ENCODE measurements at places on chromosomes 4 and X.

GRCh38 chr4:183834252-183834651 lies 70.9 kb upstream of the STOX2 start:
- DNase-seq, result no peak

DNA sequence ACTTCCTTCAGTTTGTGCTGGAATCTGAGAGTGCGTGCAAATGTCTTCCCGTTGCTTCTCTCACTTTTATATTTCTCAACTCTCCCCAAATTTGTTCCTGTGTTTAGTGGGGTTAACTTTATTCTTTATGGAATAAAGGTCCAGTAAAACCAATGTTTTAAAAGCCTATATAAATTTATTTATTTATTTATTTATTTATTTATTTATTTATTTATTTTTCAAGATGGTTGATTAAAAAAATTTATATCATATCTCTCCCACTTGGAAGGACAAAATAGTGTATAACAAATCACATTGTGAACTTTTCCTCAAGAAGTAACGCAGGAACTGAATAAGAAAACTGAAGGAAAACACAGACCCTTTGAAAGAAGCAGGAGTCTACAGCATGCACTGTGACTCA lies 95.3 kb upstream of the ITM2A start:
- no peak for DNase-seq

GRCh38 chrX:20974326-20974725 lies 399.9 kb upstream of the CNKSR2 start:
- no peak for DNase-seq

- no peak for DNase-seq
Measured at GRCh38 chr4:120760047-120760446, 162.5 kb downstream of the PRDM5 start.

DNA sequence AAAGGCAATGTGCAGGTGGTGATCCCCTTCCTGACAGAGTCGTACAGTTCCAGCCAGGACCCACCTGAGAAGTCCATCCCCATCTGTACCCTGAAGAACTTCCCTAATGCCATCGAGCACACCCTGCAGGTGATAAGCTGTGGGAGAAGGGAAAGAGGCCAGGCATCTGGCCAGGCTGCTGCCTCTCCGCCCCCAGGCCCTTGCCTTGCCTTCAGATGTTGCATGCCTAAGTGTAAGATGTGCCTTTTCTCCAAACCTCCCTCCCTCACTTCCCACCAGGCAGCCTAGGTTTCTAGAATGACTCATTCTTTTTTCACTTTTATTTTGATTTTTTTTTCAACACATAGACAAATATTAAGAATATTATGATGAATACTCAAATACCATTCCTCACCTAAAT lies 12.2 kb upstream of the CDK16 start:
- DNase-seq, result no peak
